ENCODE measurements at places on chromosomes 12 and 14.

GRCh38 chr12:114668151-114668885 is 15.7 kb downstream of the TBX3 start:
- no peak for DNase-seq

DNA sequence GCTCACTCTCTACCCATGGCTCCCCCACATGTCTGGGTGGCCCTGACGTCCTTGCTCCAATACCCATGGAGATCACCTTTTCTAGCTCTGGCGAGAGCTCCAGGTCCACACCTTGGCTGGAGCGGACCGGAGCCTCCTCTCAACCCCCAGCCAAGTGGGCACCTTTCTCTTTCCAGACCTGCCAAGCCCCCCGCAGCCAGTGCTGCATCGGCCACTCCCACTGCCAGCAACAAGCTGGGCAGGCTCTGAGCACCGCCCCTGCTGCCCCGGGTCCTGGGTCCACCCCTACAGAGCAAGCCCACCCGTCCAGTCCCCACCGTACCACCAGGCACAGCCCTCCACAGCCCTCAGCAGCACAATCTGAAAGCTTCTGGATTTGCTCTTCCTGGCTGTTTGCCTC is 98.2 kb upstream of the C14orf180 start:
- DNase-seq, result no peak

GRCh38 chr14:67973436-67973835 is 153.9 kb downstream of the RAD51B start:
- no peak for DNase-seq

DNA sequence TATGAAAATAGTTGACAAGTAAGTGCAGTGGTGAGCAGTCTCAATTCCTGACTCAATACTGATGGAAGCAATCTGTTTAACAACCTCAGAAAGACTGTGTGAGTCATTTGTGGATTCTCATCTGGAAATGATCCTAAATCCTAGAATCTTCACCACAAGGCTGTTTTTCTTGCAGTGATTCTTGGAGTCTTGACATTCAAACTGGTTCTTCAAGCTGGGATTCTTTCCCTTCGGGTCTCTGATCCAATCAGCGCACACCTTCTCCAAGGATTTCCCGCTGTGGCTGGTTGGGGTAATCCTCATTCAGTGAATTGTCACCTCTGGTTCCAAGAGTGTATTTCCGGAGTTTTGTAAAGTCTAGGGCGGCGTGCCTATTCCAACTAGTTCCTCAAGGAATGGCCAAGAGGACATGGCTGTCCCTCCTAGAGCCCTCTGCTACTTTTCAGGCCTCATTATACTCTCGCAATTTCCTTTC is 37.7 kb upstream of the FOXJ2 start:
- no peak for DNase-seq

- peak; percentile 90 for DNase-seq
These were observed at the start of gene SLC15A4 for GRCh38 chr12:128823916-128824839. Gene SLC15A4, minus strand, starts transcription at chr12:128823958. Its CDS starts 15 bp downstream, at chr12:128823943.

- no peak for DNase-seq
These were observed 12.7 kb downstream of the CSRP2 start for GRCh38 chr12:76866151-76866567.

DNA sequence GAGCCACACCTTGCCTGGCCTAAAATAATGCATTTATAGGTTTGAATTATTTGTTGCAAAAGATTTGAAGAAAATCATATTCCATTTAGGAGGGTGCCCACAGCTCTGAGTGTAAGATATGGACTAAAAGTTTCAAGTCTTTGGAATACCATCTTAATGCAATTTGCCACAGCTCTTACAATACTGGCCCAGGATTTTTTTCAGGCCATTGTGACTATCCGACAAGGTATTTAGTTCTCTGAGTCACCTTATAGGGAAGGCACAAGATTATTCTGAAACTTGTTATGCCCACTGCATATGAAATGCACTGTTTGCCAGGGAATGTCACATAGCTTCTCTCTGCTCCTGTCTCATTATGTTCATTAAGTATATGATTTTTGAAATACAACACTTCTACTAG is 29.6 kb upstream of the SLC6A13 start:
- DNase-seq, result no peak

GRCh38 chr12:13209436-13210235 is 13.1 kb downstream of the EMP1 start:
- no peak for DNase-seq

GRCh38 chr14:65872536-65872935 is 460.0 kb downstream of the FUT8 start:
- no peak for DNase-seq

DNA sequence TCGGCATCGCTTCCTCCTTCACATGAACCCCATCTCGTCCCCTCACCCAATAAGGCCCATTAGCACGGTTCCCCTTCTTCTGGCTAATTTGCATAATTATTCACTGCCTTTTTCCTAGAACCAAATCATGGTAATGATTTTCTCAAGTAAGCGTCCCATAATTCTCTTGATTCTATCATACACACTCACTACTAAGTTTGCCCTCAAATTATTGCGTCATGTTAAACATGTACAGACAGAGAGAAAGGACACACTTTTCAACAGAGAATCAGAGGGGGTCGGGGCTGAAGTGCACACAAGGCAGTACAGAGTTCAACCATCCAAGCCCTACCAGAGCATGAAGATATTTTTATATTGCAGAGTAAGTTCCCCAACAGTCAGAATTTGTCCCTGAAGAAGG is 256.6 kb downstream of the FOXN3 start:
- no peak for DNase-seq

DNA sequence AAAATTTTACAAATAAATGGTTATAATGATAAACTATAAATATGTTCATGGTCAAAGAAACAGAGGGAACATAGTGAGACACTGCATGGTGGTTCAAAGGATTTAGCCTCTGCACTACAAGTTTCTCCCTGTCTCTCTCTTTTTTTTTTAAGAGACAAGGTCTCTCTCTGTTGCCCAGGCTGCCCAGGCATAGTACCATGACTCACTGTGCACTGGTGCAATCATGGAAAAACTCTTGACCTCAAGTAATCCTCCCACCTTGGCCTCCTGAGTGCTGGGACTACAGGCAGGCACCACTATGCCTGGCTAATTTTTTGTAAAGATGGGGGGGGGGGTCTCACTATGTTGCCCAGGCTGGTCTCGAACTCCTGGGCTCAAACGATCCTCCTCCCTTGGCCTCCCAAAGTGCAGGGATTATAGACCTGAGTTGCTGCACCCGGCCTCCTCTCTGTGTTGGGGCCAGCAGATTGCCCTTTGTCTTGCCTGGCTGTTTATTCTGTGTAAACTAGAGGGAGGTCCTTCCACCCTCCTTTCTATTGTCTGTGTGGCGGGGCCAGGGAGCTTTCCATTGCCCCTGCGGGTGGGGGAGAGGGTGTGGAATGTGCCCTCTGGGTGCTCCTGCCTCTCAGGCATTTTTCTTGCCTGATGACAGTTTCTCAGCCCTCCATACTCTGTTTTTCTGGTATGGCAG is 22.1 kb downstream of the MTHFD1 start:
- DNase-seq, result no peak

DNA sequence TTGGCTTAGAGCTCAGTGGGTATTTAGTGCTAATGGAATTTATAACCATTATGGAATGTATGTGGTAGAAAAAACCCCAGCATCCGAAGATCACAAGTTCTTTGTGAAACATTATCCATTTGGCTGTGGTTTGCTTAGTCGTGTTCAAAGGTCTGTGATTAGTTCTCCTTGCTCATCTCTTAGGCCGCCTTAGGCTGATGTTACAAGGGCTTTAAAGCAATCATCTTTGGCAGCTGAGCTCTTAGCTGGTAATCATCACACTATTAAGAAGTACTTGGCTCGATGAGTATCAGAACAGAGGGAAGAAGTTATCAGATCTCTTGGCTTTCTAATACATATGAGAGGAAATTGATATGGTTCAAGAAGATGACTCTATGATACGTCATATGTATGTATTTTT is 124.1 kb upstream of the E2F7 start:
- no peak for DNase-seq

DNA sequence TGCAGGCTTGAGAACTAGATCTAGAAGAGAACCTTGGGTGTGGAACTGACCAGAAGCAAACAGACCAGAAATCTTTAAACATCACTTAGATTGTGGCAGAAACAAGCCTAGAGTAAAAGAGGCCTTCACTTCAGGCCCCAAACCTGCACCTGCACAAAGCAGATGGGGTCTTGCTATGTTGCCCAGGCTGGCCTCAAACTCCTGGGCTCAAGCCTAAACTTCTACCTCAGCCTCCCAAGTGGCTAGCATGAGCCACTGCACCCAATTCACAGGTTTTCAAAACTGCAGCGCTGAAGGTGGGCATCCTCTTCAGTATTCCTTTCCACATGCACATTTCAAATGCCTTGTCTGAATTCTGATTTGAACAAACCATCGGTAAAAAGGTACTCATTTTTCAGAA is 19.9 kb downstream of the MOK start:
- DNase-seq, result no peak

- no peak for DNase-seq
These were observed 113.7 kb downstream of the BMP4 start for GRCh38 chr14:53842938-53843337.

GRCh38 chr12:57127101-57127725 is 1.1 kb upstream of the LRP1 start:
- no peak for DNase-seq

GRCh38 chr12:30599608-30600007 is 96.1 kb downstream of the IPO8 start:
- DNase-seq, result no peak

GRCh38 chr12:49807991-49808580 is 20.1 kb downstream of the NCKAP5L start:
- no peak for DNase-seq

DNA sequence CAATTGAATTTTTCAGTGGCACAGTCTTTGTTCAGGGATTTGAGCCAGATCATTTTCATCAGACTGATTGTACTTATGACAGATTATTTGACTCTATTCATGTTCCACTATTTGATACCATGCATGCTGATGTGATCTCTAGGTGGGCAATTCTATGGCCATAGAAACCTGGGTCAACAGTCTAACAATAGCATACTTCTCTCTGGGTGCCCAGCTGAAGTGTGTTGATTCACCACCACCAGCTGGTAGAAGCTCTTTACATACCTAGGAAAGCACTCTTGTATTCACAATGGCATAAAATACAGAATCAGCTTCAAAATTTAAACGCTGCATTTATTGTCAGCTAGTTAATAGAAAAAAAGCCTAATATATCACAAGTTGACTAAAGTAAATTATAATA is 90.2 kb upstream of the TMTC2 start:
- DNase-seq, result no peak

DNA sequence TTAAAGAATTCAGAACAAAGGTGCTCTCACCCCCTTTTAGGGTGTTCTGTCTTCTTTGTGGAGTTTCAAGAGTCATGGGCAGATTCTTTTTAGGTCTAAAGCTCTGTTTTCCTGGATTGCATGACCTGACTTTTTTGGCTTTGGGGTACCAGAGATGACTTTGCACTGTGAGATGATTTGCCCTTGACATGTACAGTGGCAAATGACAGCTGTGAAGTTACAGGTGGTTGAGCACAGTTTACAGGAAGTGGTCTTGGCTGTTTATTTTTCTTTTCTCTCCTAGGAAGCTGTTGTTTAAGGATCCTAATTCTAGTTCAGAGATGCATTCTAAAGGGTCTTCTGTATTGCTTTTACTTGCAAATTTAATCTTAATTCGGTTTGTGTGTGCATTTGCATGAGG is 83.8 kb upstream of the METAP2 start:
- DNase-seq, result no peak

DNA sequence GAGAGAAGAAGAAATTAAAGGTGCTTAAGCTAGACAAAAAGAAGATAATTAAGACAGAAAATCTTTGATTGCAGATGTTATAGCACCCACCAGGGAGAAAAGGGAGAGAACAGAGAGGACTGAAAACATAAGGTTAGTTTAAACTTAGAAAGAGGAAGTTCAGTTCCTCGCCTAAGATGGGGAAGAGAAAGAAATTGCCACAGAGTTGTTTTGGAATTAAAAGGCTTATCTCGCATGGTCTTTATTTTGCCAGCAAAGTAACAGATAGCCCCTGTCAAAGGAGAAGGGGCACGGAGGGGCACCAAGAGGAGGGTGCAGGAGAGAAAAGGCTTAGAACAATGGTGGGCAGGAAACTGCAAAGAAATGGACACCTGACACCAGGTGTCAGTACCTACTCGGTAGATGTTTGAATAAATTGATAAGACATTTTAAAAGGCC is 17.8 kb upstream of the OXA1L start:
- DNase-seq, result no peak

DNA sequence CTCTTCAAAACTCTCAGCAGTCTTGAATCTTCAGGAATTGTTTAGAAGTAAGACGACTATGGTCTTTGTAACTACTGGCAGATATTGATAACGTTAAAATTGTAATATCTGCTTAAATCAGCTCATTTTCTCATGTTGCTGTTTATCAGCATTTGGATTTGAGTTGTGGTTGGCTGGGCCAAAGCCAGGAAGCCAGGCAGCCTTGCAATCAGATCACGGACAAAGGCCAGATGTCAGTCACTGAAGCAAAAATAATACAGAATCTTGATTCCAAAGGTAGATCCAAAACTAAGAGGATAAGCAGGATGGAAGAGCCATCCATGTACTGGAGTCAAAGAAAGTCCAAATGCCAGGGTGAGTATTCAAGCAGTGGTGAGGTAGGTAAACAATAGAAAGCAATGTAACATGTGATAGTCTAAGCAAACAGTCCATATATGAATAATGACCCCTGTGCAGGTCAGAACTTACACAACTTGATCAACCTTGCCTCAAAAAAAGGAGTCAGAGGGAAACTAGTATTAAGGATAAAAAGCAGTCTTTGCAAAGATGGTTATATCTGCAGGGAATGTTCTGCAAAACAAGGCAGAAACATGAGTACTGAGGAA is 95.8 kb upstream of the RAP1B start:
- DNase-seq, result no peak

DNA sequence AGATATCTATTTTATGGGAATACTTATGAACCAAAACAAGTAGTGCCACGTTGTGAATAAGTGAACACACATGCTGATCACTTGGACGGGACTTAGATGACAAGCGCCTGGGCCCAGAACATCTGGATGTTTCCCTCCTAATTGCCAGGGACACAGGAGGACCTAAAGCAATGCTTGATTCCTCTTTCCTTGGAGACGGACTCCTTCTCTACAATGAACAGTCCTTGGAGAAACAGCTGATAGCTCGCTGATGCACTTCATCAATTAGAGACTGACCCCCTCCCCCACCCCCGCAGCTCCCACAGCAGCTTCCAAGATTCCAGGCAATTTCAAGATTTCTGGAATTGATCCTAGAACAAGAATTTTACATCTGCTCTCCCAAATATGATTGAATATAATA is 86.4 kb downstream of the ST8SIA1 start:
- no peak for DNase-seq

GRCh38 chr12:64621257-64621942 is 11.1 kb downstream of the RASSF3 start:
- no peak for DNase-seq
